HepG2 (cell line): ENCODE measurements at places on chromosomes 11 and 22. TPM values are rescaled to one million over a fixed set of nuclear protein-coding genes. Genes with fewer than 3 reads are reported as not detected.

DNA sequence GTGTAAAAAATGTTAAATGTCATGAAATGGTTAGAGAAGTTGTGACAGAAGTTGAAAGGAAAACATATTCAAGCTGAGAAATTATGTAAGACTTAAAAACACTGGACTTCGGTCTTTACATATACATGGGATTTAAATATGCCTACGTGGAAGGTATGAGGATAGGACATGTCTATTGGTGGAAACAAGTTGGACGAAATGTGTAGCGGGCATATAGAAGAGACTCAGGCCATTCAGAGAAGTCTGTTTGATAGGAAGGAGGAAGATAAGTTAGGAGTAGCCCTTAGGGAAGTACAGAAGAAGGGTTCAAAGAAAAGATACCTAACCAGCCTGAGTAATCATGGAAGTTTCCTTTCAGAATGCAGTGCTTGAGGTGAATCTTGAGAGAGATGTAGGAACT is 14.7 kb downstream of the CADM1 start:
- no peaks in the 10 kb centered on the region for H3K27me3 ChIP-seq
- peak overlapping the region; percentile 2 for H3K27ac ChIP-seq
- H3K4me1 ChIP-seq: peaks cover 55% of the 10 kb centered on the region
- H3K4me3 ChIP-seq: no peak overlapping the region
- no peaks in the 10 kb centered on the region for H3K36me3 ChIP-seq
- peak; percentile 27 for DNase-seq

DNA sequence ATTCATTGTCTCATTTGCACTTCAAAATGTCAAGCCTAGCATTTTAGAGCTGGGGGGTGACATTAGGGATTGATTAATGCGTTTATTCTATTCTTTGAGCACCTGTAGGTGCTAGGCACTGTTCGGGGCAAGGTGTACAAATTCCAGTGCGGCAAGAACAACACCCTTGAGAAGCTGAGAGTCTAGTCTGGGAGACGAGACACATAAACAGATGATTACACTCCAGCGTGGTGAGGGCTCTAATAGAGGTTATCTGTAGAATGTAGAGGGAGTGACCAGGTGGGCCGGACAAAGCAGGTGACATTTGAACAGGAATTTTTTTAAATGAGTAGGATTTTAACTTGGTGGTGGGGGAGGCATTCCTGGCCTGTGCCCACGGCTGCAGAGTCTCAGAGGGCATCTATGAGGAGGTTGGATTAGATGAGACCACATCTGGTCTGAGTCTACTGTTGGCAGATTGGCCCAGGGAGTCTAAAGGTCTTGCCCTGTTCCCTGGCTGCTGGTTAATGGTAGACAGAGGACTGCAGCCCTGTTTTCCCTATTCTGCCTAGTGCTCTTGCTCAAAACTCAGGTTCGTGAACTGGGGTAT is 970 bp downstream of the CAT start:
- peak; percentile 59 for DNase-seq
- H3K4me1 ChIP-seq: peaks cover 55% of the 10 kb centered on the region
- H3K4me3 ChIP-seq: peak overlapping the region; percentile 64
- H3K27me3 ChIP-seq: no peaks in the 10 kb centered on the region; the same call in 2 of the 3 replicates
- no peaks in the 10 kb centered on the region; the same call in 1 of the 2 replicates for H3K36me3 ChIP-seq
- H3K27ac ChIP-seq: peak overlapping the region; percentile 92

GRCh38 chr11:134040386-134041302 is 28.2 kb upstream of the JAM3 start:
- peaks cover 18% of the 10 kb centered on the region for H3K27me3 ChIP-seq
- no peaks in the 10 kb centered on the region for H3K4me1 ChIP-seq
- no peaks in the 10 kb centered on the region for H3K36me3 ChIP-seq
- no peak overlapping the region for H3K27ac ChIP-seq
- no peak overlapping the region for H3K4me3 ChIP-seq

GRCh38 chr11:66347425-66348276 is at the start of gene B4GAT1:
Gene B4GAT1 (minus strand): TSS chr11:66347629. CDS start chr11:66347545, 84 bp downstream.
- H3K27ac ChIP-seq: peak within 1 kb of the TSS; percentile 86
- H3K36me3 ChIP-seq: no peaks in the 10 kb centered on the region
- H3K27me3 ChIP-seq: no peaks in the 10 kb centered on the region; the same call in 2 of the 3 replicates
- peaks cover 78% of the 10 kb centered on the region for H3K4me1 ChIP-seq
- peak within 1 kb of the TSS; percentile 80 for H3K4me3 ChIP-seq

- no peak for DNase-seq
- H3K27me3 ChIP-seq: no peaks in the 10 kb centered on the region
- 0 out of 3 replicates have a peak, but pooled peaks cover 4% of the 10 kb centered on the region for H3K36me3 ChIP-seq
- no peak overlapping the region for H3K4me3 ChIP-seq
- H3K4me1 ChIP-seq: no peaks in the 10 kb centered on the region
These were observed 47.7 kb downstream of the DNAJC24 start for GRCh38 chr11:31417357-31417756.

- no peaks in the 10 kb centered on the region; the same call in 1 of the 2 replicates for H3K27me3 ChIP-seq
- no peak for DNase-seq
- H3K36me3 ChIP-seq: no peaks in the 10 kb centered on the region
- no peak overlapping the region for H3K27ac ChIP-seq
These were observed 20.9 kb upstream of the NAALAD2 start for GRCh38 chr11:90113541-90113940.

- no peaks in the 10 kb centered on the region for H3K36me3 ChIP-seq
- H3K27me3 ChIP-seq: peaks cover 13% of the 10 kb centered on the region; the same call in 2 of the 3 replicates
- no peak overlapping the region for H3K27ac ChIP-seq
- DNase-seq: peak; percentile 11
- H3K4me3 ChIP-seq: no peak overlapping the region
These were observed 22.1 kb downstream of the GGTLC2 start for GRCh38 chr22:22666307-22667091.

DNA sequence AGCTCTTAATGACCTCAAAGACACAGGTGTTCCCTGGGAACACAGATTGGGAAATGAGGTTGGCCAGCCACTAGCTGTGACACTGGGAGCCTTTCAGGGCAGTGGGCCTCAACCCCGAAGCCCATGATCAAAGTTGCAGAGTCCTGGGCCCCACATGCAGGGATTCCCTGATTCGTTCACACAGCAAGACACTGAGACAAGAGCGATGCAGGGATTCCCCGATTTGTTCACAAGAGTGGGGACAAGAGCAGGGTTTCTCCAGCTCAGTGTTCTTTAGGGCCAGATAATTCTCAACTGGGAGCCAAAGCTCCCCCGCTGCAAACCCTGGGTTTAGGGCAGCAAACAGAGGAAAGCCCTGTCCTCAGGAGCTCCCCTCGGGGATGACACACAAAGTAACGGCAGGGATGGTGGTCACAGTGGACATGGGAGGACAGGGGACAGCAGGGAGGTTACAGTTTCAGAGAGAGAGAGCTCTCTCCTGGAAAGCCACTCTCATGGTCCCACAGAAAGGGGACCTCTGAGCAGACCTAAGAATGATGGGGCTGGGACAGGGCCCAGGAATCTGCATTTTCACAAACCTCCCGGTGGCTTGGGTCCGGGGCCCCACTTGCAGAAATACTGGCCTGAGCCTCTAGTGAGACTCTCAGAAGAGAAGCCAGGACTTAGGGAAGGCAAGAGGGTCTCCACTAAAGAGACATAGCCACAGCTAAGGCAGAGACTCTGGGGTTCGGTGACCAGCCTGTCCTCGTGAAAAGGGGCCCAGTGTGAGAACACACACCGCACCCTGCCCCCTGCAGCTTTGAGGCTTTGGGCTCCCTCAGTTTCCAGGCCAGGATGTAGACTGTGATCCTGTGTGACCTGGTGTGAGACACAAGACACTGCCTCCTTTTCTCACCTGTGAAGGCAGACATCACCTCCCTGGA is 7.4 kb upstream of the GNAZ start:
- H3K36me3 ChIP-seq: no peaks in the 10 kb centered on the region
- H3K4me3 ChIP-seq: no peak overlapping the region
- no peak overlapping the region for H3K27ac ChIP-seq
- H3K4me1 ChIP-seq: peaks cover under 1% of the 10 kb centered on the region; the same call in 1 of the 2 replicates

- no peaks in the 10 kb centered on the region for H3K27me3 ChIP-seq
- no peak overlapping the region for H3K27ac ChIP-seq
- H3K4me3 ChIP-seq: no peak overlapping the region
- H3K36me3 ChIP-seq: peaks cover 1% of the 10 kb centered on the region; the same call in 1 of the 2 replicates
- H3K4me1 ChIP-seq: no peaks in the 10 kb centered on the region
These were observed 13.9 kb upstream of the ADSL start for GRCh38 chr22:40332319-40332781.

DNA sequence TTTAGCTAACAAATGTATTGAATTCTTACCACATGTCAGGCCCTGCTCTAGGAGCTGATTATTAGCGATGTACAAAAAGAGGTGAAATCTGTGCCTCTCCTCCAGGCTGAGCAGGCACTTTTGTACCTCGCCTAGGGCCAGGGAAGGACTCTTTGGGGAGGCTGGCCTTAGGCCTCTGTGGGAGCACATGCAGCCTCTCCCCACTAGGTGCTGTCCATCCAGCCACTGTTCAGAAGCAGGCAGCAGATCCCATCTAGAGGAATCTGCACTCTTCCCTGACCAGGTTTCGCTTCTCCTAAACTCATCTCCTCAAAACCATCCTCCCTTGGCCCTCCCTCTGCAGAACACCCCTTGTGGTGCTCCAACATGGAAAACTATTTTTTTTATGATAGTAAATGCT is 51.9 kb upstream of the WT1 start:
- no peak overlapping the region for H3K4me3 ChIP-seq
- H3K27me3 ChIP-seq: no peaks in the 10 kb centered on the region; the same call in 1 of the 2 replicates
- no peaks in the 10 kb centered on the region for H3K36me3 ChIP-seq

DNA sequence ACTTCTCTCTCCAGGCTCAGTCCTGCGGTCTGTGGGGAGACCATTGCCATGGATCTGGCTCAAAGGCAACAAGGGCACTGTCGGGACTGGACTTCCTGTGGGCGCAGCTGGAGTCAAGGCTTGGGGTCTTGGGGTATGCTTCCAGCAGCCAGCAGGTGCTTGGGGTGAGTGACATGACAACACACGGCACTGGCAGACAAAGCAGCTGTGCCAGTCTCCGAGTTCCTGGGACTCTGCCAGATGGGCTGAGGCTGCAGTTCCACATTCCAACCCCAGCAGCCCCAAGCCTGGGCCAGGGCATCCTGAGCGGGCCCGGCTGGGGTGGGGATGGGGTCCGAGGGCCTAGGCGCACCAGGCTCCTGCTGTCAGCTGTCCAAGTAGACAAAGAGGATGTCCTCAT is 12.3 kb downstream of the GUCD1 start:
- peaks cover 23% of the 10 kb centered on the region for H3K4me1 ChIP-seq
- no peak overlapping the region for H3K4me3 ChIP-seq
- no peak overlapping the region for H3K27ac ChIP-seq
- DNase-seq: no peak
- no peaks in the 10 kb centered on the region for H3K27me3 ChIP-seq

- no peaks in the 10 kb centered on the region for H3K36me3 ChIP-seq
- DNase-seq: no peak
- H3K4me3 ChIP-seq: no peak overlapping the region
- no peaks in the 10 kb centered on the region for H3K4me1 ChIP-seq
These were observed 54.5 kb upstream of the FBXO3 start for GRCh38 chr11:33828604-33829429.

DNA sequence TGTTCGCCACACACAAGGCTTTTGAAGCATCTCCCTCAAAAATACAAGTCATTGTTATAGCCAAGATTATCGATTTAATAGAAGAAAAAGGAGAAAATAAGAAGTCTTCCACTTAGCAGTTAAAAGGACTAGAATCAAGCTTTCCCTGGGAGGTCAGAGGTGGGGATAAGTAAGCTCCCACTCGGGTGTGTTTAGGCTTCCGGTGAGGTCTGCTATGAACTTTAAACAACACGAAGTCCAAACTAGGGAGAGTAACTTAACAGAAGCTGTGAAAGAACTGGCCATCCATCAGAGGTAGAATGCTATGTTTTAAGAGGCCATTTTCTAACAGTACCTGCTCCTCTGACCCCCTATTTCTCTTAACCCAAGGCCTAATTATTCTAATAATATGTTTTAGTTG is 91.4 kb upstream of the APOA1 start:
- H3K4me3 ChIP-seq: peak overlapping the region; percentile 38; the same call in 1 of the 2 replicates
- H3K27ac ChIP-seq: peak overlapping the region; percentile 83
- H3K27me3 ChIP-seq: no peaks in the 10 kb centered on the region
- DNase-seq: peak; percentile 72
- peaks cover 25% of the 10 kb centered on the region for H3K36me3 ChIP-seq

The FOLR3 gene
- total RNA-seq: not detected in 2 replicates

The OR4A16 gene
- not detected in 2 replicates for total RNA-seq

The NCF4 gene
- total RNA-seq: not detected in 2 replicates

The BLID gene
- total RNA-seq: not detected in 2 replicates

The AIFM3 gene
- 11.0 and 15.3 TPM in 2 replicates for total RNA-seq

The P2RY2 gene
- 3.0 and 3.1 TPM in 2 replicates for total RNA-seq
